ENCODE measurements at places on chromosomes 3 and 15.

DNA sequence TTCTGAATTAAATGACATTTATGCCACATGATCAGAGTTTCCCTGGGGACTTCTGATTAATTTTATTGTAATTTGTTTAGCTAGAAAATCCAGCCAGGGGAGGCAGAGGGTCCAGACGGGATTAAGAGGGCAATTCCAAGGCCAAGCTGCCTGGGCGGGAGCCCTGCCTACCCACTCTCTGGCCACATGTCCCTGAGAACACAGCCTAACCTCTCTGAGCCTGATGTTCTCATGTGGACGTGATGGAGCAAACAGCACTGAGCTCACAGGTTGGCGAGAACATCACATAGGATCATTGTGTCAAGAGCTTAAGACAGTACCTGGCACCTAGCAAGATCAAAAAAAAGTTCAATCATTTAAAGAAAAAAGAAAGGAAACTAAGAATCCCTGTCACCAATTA lies 1.0 kb downstream of the LRRC2 start:
- no peak for DNase-seq
- H3K4me1 ChIP-seq: peaks cover 2% of the 10 kb centered on the region
- no peaks in the 10 kb centered on the region for H3K36me3 ChIP-seq
- H3K27me3 ChIP-seq: no peaks in the 10 kb centered on the region
- H3K27ac ChIP-seq: no peak overlapping the region

GRCh38 chr3:148866261-148866660 lies 1.2 kb downstream of the CPA3 start:
- no peaks in the 10 kb centered on the region for H3K27me3 ChIP-seq
- H3K4me1 ChIP-seq: no peaks in the 10 kb centered on the region
- no peak overlapping the region for H3K4me3 ChIP-seq

DNA sequence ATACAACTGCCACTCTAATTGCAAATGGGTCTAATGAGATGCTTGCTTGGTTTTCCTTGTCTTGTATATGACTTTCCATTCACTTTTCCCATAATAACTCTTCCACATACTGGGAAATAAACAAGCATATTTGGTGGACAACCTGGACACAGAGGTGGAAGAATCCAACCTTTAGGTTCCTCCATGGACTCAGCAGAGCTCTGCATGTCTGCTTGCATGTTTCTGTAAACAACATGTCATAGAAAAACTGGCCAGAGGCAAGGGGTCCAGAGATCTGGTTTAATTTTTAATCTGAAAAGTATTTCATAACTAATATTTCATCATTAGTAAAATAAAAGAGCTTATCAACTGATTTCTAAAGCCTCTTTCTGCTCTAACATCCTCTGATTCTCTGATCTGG lies 30.2 kb downstream of the GOLIM4 start:
- H3K27me3 ChIP-seq: no peaks in the 10 kb centered on the region
- DNase-seq: no peak
- no peak overlapping the region for H3K27ac ChIP-seq
- H3K4me1 ChIP-seq: peaks cover 8% of the 10 kb centered on the region
- no peaks in the 10 kb centered on the region for H3K36me3 ChIP-seq
- H3K4me3 ChIP-seq: no peak overlapping the region

DNA sequence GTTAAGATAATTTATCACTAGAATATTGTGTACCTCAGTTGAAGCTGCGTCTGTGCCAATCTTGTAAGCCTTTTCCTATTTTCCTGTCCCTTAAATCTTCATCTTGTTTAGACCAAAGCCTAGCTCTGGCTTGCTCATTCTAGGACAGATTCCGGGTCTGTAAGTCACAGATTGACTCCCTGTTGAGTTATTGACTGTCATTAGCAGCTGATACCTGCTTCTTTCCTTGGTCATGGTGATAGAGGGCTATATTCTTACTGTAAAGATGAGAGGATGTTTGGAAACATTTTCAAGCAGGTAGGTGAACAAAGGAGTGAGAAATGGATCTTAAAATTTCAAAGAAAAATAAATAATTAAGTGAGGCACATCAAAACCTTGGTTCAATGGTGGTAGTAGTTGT lies 200.2 kb downstream of the KCNH8 start:
- no peak overlapping the region for H3K4me3 ChIP-seq
- no peak overlapping the region for H3K27ac ChIP-seq
- no peaks in the 10 kb centered on the region for H3K36me3 ChIP-seq
- DNase-seq: no peak

DNA sequence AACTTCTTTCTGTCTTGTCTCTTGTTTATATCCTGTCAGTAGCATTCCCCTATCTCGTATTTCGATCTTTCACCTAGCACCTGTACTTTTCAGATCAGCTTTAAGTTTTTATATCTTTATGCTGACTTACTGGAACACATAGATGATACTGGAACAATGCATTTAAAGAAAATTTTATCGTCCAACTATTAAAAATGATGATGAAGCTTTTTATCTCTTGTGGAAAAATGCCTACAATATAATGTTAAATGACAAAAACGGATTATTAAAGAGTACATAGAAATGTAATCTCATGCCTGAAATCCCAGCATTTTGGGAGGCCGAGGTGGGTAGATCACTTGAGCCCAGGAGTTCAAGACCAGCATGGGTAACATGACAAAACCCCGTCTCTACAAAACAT lies 139.5 kb downstream of the ZPLD1 start:
- H3K36me3 ChIP-seq: no peaks in the 10 kb centered on the region
- H3K4me3 ChIP-seq: no peak overlapping the region
- no peaks in the 10 kb centered on the region for H3K27me3 ChIP-seq
- peaks cover 29% of the 10 kb centered on the region for H3K4me1 ChIP-seq

Data from liver (tissue), 10 donors.